NCI-H2171 (cell line): ENCODE measurements at places on chromosomes 12 and 14.

GRCh38 chr12:115351514-115352077 is 667.6 kb upstream of the TBX3 start:
- no peak for DNase-seq

GRCh38 chr14:68088451-68088854 is 268.9 kb downstream of the RAD51B start:
- DNase-seq = no peak

GRCh38 chr14:105980224-105980623 is 453.8 kb downstream of the TMEM121 start:
- peak; percentile 84 for DNase-seq

DNA sequence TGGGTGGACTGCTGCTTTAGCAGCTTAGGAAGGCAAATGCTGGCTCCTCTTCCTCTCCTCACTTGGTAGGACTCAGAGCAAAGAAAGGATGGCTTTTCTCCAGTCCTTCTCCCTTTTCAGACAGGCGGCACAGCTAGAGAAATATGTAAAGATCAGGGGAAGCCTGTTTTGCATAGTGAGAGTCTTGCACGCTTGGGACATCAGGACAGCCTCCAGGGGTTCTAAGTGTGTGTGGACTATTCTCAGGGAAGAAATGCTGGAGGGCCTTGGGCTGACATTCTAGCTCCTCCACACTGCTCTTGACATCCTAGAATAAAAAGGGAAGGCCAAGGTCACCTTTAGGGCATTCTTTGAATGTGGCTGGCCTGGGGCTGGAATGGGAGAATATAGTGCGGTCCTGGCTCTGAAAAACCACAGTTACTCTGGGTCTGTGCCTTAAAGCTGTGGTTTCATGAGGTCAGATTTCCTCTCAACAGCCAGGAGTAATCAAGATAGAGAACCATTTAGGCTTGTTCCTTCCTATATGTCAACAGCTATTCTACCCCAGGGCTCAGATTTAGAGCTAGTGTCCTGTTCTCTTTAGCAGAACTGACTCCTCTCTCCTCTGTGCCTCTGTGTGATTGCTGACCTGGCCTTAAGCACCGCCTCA is 24.3 kb downstream of the CMA1 start:
- no peak for DNase-seq

DNA sequence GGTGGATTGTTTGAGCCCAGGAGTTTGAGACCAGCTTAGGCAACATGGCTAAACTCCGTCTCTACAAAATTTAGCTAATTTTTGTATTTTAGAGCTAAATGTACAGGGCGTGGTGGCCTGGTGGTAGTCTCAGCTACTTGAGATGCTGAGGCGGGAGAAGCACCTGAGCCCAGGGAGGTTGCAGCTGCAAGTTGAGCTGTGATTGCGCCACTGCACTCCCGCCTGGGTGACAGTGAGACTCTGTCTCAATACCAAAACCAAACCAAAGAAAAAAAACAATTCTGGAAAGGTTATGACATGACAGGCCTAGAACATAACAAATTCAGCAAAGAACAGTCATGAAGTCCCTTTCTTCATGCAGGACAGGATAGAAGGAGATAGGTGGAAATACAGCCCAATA is 25.7 kb downstream of the WDR89 start:
- no peak for DNase-seq

GRCh38 chr14:103033681-103034096 is 23.7 kb downstream of the CDC42BPB start:
- DNase-seq = no peak

DNA sequence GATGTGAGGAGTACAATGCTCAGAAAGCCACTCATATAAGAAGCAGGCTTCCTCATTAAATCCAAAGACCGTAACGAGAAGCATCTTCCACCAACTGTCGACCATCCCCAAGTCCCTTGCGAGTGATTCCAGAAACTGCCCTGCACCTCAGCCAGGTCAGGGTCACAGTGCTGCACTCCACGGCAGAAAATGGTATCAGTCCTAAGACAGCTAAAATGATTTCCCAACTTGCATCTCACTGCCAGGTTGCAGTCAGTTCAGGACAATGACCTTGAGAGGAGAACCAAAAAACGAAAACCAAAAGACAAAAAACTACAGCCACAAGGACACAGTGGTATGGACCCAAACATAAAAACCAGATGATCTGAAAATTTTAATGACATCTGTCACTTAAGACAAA is 20.6 kb downstream of the SBNO1 start:
- no peak for DNase-seq

- DNase-seq = no peak
Measured at GRCh38 chr12:52222692-52223091, 10.4 kb upstream of the KRT7 start.

- peak; percentile 47 for DNase-seq
Measured at GRCh38 chr12:82600379-82600778, 86.3 kb upstream of the TMTC2 start.

- DNase-seq = no peak
Measured at GRCh38 chr12:108647585-108648287, 14.0 kb upstream of the SELPLG start.

- no peak for DNase-seq
Measured at GRCh38 chr14:61988240-61988639, 226.0 kb downstream of the SNAPC1 start.

GRCh38 chr12:125218952-125219351 is 153.7 kb downstream of the AACS start:
- DNase-seq = no peak

GRCh38 chr12:44162961-44163360 is 327.1 kb downstream of the TMEM117 start:
- DNase-seq = no peak

- no peak for DNase-seq
Measured at GRCh38 chr14:36014236-36014635, 162.3 kb downstream of the PTCSC3 start.

GRCh38 chr12:109840305-109841074 is 7.3 kb upstream of the TRPV4 start:
- DNase-seq = no peak

GRCh38 chr12:52656616-52657015 is 4.6 kb upstream of the KRT2 start:
- DNase-seq = peak; percentile 32
